ENCODE measurements at places on chromosomes 6 and 20. TPM values are rescaled to one million over a fixed set of nuclear protein-coding genes. Genes with fewer than 3 reads are reported as not detected.

SLC22A16 gene
- polyA plus RNA-seq, result not detected

MYMX gene
- polyA plus RNA-seq, result 0.13 TPM

PRRT1 gene
- 1.2 TPM for polyA plus RNA-seq

ELOVL4 gene
- polyA plus RNA-seq, result 1.9 TPM

FAM83D gene
- 18.9 TPM for polyA plus RNA-seq

SLC22A7 gene
- polyA plus RNA-seq, result not detected

NMBR gene
- polyA plus RNA-seq, result not detected

Measured in SK-N-SH (cell line).